ENCODE measurements at places on chromosomes 4 and X.

- no peak for DNase-seq
Observed at GRCh38 chr4:48173056-48173991, 39.3 kb upstream of the TXK start.

- DNase-seq, result no peak
Observed at GRCh38 chr4:82458729-82459128, 28.3 kb downstream of the ENOPH1 start.

DNA sequence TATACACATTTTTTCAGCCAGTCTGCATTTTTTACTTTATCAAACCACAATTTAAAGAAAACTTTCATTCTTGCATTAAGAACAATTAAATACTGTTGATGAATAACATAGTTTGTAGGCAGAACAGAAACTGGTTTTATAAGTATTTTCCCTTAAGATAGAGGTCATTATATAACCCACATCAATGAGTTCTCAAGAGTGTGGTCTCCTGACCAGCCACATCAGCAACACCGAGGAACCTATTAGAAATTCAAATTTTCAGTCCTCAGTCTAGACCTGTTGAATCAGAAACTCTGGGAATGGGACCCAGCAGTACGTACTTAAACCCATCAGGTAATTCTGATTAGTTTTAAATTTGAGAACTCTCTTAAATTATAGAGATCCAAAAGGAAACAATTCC, 299.6 kb upstream of the ARSJ start:
- no peak for DNase-seq

DNA sequence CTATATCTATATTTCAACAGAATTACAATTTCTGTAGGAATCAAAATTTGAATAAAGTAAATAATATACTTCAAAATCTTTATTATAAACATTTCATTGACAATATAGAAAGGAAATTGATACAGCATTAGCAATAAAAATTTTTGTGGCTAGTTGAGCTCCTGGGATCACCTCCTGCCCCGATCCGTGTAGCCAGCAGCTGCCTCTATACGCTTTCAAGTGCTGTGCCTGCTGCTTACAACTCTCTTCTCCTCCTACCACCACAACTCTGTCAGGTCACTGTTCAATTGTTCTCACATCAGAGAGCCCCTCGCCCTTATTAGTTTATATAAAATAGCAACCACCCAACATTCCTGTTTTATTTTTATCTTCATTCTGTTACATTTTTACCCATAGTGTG, 27.6 kb downstream of the INPP4B start:
- DNase-seq, result no peak

DNA sequence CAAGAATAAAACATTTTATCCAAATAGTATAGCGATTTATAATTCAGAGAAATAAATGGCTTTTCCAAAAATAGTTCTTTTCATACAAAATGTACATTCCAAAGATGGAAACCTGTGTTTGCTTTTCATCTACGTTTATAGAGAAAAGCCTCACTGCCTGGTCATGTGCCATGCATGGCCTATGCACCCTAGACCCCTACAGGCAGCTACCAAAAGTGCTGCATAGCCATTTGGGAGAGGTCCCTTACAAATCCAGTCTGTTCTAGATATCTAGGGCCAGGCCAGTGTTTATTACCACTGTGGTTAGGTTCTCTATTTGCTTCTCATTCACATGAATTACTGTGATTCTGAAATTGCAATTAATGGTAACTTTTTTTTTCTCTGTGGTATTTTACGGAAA, 17.2 kb downstream of the HMGB2 start:
- peak; percentile 22 for DNase-seq

DNA sequence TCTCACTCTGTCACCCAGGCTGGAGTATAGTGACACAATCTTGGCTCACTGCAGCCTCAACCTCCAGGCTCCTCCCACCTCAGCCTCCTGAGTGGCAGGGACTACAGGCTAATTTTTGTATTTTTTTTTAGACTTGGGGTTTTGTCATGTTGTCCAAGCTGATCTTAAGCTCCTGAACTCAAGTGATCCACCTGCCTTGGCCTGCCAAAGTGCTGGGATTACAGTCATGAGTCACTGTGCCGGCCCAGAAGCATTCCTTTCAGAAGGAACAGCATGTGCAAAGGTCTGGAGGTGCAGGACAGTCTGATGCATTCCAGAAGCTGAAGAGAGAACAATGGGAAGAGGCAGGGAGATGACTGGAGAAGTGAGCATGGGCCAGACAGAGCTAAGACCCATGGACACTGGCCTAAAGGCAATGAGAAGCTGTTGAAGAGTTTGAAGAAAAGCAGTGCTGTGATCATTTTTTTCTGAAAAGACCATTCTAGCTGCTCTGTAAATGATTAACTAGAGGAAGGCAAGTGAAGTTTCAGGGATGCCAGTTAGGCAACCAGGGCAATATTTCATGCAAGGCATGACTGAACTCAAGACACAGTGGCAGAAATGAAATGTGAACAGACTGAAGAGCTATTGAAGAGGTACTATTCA, 43.2 kb downstream of the MANBA start:
- DNase-seq, result no peak

GRCh38 chrX:154116426-154117211, 19.1 kb upstream of the MECP2 start:
- no peak for DNase-seq

GRCh38 chrX:103999234-103999633, 14.3 kb downstream of the H2BW1 start:
- no peak for DNase-seq

GRCh38 chr4:155423671-155424070, 46.9 kb upstream of the MAP9 start:
- no peak for DNase-seq

GRCh38 chr4:56744030-56744429, 62.9 kb upstream of the HOPX start:
- DNase-seq, result no peak

- DNase-seq, result no peak
Observed at GRCh38 chrX:17735406-17735805, 1.9 kb upstream of the SCML1 start.

DNA sequence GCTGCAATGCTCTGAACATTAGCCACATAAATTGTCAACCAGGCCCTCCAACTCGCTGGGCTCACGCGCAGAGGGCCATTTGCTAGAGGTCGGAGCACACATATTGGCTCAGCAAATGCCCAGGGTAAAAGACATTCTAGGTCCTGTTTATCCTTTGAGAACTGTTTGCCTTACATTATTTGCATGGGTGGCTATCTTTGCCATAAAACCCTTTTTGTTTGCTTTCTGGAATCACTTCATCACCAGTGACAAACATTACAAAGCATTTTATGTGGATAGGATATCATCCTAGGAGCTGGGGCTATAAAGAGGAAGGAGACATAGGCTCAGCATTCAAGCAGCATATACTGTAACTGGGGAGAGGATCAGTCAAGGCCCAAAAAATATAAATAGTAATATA, 149.2 kb upstream of the RAI2 start:
- peak; percentile 68 for DNase-seq

- no peak for DNase-seq
Observed at GRCh38 chr4:151782296-151782695, 21.5 kb upstream of the GATB start.

GRCh38 chrX:31178064-31178768, 106.4 kb upstream of the FTHL17 start:
- no peak for DNase-seq

DNA sequence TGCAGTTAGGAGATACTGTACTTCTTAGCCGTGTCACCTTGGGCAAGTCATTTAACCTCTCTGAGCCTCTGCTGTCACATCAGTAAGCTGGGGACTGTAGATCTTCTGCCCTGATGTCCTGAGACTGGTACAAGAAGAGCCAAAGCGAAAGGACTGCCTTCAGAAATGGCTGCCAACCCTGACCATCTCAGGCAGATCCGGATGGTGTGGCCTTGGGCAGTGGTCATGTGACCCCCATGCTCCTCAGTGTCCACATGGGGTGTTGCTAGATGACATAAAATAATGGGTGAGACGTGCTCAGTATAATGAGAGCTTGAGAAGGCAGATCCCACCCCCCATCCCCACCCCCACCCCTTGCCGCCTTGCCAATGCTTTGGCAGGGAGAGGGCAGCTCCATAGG, 60.4 kb upstream of the MTM1 start:
- DNase-seq, result no peak

- DNase-seq, result no peak
Observed at GRCh38 chr4:11312389-11312788, 116.3 kb downstream of the HS3ST1 start.

GRCh38 chrX:128458888-128459287, 406.7 kb upstream of the ACTRT1 start:
- no peak for DNase-seq

DNA sequence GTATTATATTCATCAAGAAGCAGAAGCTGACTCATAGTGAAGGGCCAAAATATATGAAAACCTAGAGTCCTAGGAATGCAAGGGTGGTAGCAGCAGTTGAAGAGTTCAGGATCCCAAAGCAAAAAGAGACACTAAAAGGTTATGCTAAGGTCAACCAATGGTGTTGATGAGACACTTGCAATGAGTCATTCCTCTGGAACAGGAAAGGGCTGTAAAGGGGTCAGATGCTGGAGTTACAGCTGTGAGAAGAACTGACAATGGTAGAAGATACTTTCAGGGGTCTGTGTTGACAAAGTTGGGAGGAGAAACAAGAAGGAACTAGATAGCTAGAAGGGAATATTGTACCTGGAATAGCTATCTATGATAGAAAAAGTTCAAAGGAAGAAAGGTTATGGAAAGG, 47.5 kb downstream of the ZGRF1 start:
- no peak for DNase-seq

DNA sequence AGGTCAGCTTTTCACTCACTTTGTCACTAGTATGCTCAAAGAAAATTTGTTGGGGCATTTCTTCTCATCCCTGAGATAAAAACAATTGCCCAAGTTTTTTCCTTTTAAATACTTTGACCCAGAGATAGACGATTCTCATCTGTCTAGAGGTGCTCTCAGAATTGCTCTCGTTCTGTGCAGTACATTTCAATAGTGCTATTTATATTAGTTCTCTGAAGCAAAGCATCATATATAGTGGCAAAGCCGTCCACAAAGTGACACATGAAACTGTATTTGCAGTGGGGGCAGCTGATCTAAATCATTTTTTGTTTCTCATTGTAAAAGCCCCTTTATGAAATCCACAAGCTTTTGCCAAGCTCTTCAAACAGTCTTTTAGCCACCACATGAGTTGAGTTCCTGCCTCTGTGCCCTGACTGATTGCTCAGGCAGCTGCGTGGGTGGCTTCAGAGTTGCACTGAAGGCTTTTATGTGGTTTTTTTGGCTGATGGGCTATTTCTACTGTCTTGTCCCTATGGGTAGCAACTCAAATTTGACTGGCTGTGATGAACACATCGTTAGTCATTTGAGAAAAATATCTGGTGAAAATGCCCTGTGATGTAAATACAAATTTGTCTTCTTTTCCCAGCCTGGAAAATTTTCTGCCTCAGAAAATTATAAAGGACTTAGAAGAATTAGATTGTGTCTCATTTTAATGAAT, 119.1 kb upstream of the OTUD4 start:
- DNase-seq, result no peak

GRCh38 chr4:110793381-110793801, 170.5 kb upstream of the PITX2 start:
- no peak for DNase-seq

- no peak for DNase-seq
Observed at GRCh38 chrX:57329008-57329407, 42.5 kb downstream of the FAAH2 start.

DNA sequence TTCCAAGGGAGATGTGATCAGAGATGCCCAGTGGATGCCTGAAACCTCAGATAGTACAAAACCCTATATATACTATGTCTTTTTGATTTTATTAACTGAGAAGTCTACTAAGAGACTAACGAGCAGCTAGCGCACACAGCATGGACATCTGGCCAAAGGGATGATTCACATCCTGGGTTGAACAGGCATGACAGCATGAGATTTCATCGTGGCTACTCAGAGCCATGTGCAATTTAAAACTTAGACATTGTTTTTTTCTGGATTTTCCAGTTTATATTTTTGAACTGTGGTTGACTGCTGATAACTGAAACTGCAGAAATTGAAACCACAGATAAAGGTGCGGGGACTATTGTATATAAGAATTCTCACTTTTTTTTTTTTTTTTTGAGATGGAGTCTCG, 2252.9 kb upstream of the AGA start:
- no peak for DNase-seq

DNA sequence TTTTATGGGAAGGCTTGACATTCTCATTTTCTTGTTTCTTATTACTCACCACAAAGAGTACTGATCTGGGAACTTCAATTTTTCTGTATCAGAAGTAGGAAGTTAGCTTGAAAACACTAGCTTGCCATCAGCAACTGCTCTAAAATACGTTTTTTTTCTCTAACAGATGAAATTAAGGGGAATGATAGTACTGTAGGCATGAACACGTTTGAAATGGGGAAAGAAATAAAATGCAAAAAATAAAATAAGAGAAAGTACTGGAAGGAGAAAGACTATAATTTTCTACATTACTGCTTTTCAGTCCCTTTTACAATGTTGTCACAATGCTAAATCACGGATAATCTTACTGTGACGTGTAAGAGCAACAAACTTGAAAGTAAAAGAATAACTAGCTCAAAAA, 1.5 kb downstream of the RADX start:
- DNase-seq, result no peak

DNA sequence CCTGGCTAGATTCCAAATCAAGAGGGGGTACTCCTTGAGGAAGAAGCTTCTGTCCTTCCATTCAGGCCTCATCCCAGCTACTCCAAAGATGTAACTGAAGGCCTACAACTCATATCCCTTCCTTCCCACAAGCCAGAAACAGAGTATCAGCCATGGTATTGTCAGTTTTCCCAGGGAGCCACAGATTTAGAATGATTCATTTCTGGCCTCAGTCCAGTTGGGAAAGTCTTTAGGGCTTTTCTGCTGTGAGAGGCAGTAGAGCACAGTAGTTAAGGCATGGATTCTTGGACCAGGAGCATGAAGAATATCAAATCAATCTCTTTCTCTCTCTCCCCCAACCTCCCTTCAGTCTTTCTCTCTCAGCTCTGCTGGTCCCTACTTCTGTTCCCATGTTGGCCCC, 505.0 kb downstream of the BCOR start:
- DNase-seq, result no peak

All from NCI-H146 (cell line).